ENCODE measurements at places on chromosomes 5 and 9. TPM values are rescaled to one million over a fixed set of nuclear protein-coding genes. Genes with fewer than 3 reads are reported as not detected.
A peak's percentile ranks its signal among the peaks of the same experiment; 100 is the strongest.

GRCh38 chr9:110936719-110937452 lies 101.4 kb downstream of the LPAR1 start:
- no peak for DNase-seq
- peaks cover 15% of the 10 kb centered on the region for H3K36me3 ChIP-seq
- peaks cover 28% of the 10 kb centered on the region for H3K4me1 ChIP-seq
- H3K27ac ChIP-seq = no peak overlapping the region

DNA sequence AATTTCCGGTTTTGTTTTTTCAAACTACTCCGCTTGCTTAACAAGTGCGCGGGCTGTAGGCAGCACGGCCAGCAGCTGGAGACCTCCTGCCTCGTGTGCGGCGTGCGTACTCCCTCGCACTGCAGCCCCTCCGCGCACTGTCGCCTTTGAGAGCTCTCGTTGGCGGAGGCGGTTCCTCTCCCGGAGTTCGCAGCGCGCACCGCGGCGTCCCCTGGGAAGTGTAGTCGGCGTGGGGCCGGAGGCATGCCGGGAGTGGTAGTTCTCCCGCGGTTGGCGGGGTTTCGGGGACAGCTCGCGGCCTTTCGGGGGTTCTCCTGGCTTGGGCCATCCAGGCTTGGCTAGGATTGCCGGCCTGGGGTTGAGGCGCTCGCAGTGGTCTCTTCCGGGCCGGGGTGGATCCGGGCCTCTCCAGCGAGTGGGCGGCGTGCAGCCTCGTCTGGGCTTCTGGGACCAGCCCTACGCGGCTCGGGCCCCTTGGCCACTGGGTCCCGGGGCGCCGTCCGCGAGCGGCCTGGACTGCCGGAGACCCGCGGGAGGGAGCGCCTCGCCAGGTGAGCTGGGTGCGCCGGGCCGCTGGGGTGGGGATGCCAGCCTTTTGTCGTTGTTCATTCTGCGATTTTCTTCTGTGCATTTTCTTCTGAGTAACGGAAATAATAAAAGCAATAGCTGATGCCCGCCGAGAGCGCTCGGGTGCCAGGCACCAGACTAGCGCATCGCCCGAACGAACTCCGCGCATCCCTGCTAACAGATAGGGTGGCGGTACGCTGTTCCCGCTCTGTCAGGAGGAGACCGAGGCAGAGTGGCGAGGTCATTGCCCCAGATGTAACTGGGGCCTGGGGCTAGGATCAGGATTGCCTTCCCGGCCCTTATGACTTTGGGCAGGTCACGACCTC lies at the start of gene ZNF354C:
ZNF354C (plus strand) TSS at position 258 of the 893 bp plus-strand sequence. CDS start 1,696 bp downstream, outside the sequence.
- H3K4me1 ChIP-seq = no peaks in the 10 kb centered on the region
- no peaks in the 10 kb centered on the region for H3K27me3 ChIP-seq
- peak; percentile 91 for DNase-seq
- H3K36me3 ChIP-seq = peaks cover 6% of the 10 kb centered on the region

GRCh38 chr5:57445006-57445704 lies 37.5 kb downstream of the ACTBL2 start:
- H3K27me3 ChIP-seq = no peaks in the 10 kb centered on the region
- H3K4me1 ChIP-seq = peaks cover 45% of the 10 kb centered on the region
- DNase-seq = peak; percentile 72
- peak overlapping the region; percentile 39 for H3K27ac ChIP-seq

- H3K27me3 ChIP-seq = no peaks in the 10 kb centered on the region
- peaks cover 22% of the 10 kb centered on the region for H3K4me1 ChIP-seq
- H3K4me3 ChIP-seq = peak overlapping the region; percentile 81
- peaks cover 36% of the 10 kb centered on the region for H3K36me3 ChIP-seq
- H3K27ac ChIP-seq = peak overlapping the region; percentile 93
These were observed 589 bp downstream of the CKS2 start for GRCh38 chr9:89311346-89312221.

Gene TPD52L3
- not detected for total RNA-seq
